ENCODE measurements at places on chromosomes 16 and 17.

- DNase-seq = no peak
Observed at GRCh38 chr16:9755081-9755480, 427.1 kb downstream of the GRIN2A start.

- DNase-seq = no peak
Observed at GRCh38 chr16:59964232-59964924, 1230.3 kb upstream of the GOT2 start.

GRCh38 chr16:19346335-19346922, 60.9 kb downstream of the CLEC19A start:
- no peak for DNase-seq

- DNase-seq = no peak
Observed at GRCh38 chr16:80404847-80405246, 135.9 kb upstream of the DYNLRB2 start.

GRCh38 chr16:15434079-15434424, 336 bp upstream of the BMERB1 start:
- DNase-seq = no peak

GRCh38 chr17:80876950-80877728, 114.5 kb upstream of the CHMP6 start:
- no peak for DNase-seq

DNA sequence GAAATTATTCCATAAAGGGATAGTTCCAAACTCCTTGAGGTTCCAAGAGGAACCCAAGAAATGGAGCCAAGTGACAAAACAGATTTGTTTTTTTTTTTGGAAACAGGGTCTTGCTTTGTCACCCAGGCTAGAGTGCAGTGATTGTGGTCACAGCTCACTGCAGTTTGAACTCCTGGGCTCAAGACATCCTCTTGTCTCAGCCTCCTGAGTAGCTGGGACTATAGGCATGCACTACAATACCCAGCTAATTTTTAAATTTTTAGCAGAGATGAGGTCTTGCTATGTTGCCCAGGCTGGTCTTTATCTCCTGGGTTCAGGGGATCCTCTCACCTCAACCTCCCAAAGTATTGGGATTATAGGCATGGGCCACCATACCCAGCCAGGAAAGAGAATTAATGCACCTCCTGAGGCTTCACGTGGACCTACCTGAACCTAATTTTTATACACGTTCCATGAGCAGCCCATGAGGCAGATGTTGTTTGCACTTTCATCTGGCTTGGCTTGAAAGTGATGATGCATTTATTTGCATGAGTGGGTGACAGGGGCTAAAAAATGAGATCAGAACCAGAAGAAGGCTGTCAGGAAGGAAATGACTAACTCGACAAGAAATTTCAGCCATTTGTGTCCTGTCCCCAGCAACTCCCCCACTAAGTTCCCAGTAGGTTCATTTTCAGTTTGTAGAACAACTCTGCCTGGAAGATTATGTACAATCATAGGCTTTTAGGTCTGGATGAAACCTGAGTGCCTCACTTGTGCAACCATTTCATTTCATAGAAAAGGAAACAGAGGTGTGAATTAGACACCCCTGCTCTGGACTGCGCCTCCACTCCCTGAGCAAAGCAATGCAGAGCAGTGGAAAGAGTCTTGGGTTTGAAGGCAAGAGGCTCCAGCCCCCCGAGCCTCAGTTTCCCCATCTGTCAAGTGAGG, 10.3 kb upstream of the IRF8 start:
- DNase-seq = peak; percentile 60

DNA sequence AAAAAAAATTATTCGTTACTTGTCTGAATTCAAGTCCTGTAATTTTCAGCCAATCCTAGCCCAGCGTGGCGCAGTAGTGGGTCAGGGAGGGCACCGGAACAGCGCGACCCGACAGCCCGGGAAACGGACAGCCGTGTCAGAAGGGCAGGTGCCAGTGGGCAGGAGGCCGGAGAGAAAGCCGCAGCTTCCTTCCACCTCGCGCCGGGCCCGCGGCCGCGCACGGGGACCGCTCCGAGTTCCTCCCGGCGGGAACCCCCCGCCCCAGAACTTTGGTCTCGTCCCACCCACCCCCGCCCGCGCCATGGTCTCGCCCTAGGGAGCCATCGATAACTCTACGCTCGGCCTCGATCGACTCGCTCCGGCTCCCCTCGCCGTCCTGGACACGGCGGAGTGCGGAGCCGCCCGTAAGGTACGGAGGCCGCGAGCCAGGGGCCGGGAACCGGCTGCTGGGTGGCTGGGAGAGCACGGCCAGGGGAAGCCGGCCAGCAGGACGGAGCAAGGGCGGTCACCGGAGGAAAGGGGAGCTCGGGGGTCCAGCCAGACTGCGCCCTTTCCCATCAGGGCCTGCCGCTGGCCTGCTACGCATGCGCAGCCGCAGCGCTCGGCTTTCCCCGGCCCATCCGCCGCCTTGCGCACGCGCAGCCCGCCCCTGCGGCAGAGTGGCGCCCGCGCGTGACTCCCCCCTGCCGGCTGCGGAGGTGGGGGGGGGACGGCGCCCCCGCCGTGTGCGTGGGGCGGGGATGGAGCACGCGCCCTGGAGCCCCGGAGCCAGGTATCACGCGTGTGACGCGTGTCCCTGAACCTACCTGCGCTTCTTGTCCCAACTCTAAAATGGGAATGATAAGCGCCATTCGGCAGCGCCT, at the start of gene MLST8:
Gene MLST8 (plus strand): TSS at position 351 of the 863 bp plus-strand sequence. CDS start 632 bp downstream, outside the sequence.
- DNase-seq = peak; percentile 89

DNA sequence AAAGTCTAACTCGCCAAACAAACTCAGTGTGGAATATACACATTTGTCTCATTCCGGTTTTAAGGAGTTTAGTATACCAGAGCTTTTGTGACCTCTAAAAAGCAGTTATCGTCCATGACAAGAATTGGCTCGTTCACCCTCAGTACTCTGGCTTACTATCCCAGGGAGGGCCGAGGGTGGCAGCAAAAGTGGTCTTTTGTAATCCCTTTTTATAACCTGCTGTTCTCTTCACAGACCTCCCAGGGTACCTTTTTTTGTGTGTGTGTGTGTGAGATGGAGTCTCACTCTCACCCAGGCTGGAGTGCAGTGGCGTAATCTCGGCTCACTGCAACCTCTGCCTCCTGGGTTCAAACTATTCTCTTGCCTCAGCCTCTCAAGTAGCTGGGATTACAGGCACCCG, 8.9 kb downstream of the NMT1 start:
- DNase-seq = no peak

DNA sequence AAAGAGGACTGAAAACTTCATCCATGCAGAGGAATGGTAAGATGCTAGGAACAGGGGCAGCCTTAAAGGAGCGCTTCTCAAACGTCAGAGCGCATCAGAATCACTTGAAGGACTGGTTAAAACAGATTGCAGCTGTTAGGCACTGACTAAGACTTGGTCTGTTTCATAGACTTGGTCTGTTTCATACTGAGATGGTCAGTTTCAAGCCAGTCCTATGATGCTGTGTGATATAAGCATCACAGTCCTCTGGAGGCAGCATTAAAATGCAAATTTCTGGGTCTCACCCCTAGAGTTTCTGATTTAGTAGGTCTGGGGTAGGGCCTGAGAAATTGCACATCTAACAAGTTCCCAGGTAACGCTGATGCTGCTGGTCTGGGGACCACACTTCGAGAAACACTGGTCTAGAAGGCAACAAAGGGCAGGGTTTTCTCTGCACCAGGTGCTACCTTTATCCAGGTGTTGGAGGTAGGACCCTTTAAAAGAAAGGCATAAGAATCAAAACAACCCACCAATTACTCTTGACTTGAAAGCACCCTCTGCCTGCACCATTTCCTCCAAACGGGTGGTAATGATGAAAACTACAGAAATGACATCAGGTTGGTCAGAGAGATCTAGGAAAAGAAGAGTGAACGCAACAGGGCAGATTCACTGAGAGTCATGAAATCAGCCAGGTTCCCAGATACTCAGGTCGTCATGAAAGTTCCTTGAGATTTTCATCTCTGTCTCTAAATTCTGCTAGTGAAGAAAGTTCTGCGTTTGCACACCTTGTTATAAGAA, 95.0 kb upstream of the RCVRN start:
- DNase-seq = no peak

- peak; percentile 39 for DNase-seq
Observed at GRCh38 chr17:41026715-41027471, at the start of gene KRTAP1-5. KRTAP1-5 (minus strand) TSS chr17:41027208; CDS start chr17:41027155, 53 bp downstream.

DNA sequence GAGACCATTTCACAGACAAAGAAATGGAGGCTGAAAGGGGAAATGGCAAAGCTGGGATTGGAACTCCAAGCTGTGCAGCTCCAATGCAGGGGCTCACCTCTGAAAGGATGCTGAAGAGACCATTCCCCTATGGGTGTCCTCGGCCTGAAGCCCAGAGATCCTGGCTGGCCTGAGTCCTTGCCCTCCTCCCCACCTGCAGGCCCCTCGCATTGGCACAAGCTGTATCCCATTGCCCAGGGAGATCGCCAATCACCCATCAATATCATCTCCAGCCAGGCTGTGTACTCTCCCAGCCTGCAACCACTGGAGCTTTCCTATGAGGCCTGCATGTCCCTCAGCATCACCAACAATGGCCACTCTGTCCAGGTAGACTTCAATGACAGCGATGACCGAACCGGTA, 2.6 kb downstream of the CA7 start:
- DNase-seq = no peak

DNA sequence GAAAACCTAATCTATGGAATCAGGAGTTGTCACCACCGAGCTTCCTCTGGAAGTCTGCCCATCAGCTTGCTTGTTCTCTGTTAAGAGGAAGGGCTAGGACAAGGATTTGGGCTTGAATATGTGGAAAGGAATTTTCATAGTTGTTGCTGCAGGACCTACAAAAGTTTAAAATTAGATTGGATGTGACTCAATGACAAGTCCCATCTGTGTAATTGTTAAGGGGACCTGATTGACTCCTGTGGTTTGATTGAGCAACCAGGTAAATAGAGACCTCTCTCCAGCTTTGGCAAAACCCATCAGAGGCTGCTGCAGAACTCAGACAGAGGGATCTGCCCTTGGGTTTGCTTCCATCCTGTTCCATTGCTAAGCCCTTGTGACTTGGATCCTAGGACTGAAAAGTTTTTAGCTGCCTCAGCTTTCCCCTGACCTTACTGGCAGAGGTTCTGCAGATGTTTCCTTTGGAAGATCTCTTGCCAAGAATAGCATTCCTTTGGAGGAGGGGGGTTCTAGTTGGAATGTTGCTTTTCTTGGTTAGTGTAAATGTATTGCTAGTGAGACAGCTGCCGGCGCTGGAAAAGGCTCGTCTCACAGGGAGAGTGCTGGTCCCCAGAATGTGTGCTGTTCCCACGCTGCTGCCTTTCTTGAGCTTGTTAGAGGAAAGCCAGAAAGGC, 50.0 kb downstream of the SF3B3 start:
- peak; percentile 95 for DNase-seq

- DNase-seq = peak; percentile 88
Observed at GRCh38 chr16:54447576-54448440, 161.2 kb upstream of the IRX3 start.

DNA sequence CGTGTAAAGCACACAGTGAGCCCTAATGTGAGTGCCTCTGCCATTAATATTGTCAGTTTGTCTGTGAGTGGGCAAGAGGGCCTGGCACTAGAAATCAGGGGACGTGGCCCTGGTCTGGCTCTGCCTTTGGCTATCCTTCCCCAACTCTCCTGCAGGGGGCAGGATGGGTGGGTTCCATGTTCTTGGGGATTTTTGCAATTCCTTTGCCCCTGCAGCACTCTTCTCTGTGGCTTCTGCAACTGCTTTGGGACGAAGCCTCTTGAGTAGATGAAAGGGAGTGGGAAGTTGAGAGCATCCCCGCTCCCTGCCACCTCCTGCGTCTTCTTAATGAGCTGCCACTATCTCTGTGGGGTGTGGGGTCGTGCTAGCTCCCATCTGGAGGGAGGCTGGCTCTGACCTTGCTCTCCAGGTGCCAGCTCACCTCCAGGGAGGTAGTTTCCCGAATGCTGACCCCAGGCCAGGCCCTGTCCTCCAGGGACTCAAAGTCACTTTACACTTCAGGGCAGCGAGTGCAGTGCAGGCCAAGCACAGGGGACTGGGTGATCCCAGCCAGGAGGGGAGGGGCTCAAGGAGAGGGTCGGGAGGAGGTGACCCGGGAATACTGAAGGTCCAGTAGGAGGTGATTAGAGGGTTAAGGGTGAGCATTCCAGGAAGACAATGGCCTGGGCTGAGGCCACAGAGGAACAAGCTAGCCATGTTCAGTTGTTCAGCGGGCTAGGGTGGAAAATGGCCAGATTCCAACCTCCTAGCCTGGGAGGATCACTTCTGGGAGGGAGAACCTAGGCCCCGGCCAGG, 121.0 kb upstream of the NLRP1 start:
- DNase-seq = no peak

DNA sequence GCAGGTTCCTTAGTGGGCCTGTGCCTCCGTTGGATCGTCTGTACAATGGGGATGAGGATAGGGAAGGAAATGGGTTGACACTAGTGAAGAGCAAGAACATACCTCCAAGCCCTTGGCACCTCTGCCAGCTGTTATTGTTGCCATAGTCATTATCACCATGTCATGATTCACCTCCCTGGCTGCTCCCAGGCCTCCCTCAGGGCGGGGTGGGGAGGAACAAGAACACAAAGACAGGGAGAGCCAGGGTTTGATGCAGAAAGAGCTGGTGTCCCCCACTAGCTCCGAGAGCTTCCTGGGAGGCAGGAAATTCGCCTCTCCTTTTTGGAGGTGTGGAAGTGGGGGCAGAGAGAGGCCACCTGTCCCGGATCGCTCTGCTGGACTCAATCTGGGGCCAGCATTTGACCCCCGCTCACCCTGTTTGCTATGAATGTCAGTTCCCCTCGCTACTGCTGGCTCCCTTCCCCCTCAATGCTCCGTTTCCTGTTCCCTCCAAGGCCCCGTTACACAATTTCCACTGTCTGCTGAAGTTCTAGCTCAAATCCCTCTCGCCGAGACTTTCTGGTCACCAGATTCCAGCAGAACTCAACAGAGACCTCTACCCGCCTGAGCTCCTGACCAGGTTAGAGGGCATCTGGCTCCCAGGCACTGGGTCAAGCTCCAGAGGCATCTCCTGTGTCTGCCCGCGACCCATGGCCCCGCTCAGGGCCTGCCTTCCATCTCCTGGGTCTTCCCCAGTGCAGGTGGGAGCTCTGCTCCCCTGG, 9.1 kb downstream of the TIMP2 start:
- DNase-seq = no peak

Data from astrocyte of the spinal cord (primary cell).